ENCODE measurements at places on chromosomes 5 and 9. TPM values are rescaled to one million over a fixed set of nuclear protein-coding genes. Genes with fewer than 3 reads are reported as not detected.

DNA sequence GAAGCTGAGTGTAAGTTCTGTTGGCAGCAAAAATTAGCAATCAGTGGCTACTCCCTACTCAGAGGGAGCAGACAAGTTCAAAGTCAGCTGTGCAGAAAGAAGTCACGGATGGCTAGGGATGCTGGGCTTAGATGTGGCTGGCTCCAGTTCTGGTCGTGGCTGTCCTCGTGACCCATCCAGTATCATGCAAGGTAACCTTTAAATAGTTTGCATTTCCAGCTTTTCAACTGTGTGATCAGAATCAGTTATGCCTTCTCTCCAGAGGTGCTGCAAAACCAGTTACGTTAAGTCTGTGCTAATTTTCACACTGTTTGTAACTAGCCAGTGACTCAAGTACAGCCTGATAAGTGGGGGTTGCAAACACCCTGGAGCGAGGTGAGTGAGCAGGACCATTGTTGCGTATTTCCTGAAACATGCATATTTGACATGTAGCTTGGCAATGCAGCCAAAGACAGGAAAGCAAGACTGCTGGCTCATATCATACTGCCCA lies 302.4 kb downstream of the ATPSCKMT start:
- no peak for DNase-seq

GRCh38 chr9:136995772-136996311 lies 526 bp downstream of the CLIC3 start:
- DNase-seq: no peak

DNA sequence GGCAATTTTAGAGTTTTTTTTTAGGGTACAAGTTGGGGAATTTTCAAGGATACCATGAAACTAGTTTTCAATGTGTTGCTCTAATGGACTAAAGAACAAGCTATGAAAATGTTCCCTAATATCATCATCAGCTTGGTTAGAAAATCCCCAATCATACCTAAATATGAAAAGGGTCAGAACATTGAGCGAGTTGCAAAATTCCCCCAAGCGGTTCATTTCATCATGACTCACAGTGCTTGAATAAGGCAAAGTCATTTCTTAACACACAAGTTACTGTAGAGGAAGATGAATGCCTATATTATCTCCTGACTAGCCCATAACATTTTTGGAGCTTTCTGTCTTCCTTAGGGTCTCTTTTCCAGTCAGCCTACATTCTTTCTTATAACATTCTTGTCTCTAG lies 62.7 kb downstream of the ST8SIA4 start:
- DNase-seq: no peak

GRCh38 chr9:87564111-87564510 lies 66.4 kb downstream of the DAPK1 start:
- no peak for DNase-seq

DNA sequence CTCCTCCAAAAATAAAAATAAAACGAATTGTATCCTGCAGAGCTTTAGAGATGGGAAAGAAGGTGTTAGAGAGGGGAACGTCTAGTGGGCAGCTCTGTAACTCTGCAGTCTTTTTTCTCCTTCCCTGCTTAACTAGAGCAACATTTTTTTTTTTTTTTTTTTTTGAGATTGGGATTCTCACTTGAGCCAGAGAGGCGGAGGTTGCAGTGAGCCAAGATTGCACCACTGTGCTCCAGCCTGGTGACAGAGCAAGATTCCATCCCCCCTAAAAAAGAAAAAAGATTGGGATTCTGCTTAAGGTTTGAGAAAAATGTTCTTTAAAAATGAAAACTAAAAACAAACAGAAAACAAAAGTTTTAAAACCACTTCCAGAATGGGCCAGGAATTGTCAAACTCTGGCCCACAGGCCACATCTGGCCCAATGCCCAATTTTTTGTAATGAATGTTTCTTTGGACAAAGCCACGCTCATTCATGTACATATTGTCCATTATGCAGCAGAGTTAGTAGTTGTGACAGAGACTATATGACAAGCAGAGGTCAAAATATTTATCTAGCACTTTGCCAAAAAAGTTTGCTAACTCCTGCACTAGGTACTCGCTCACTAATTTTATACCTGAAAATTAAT lies 98.5 kb downstream of the ZCCHC7 start:
- no peak for DNase-seq

- no peak for DNase-seq
Observed at GRCh38 chr5:28903643-28904042, 1865.3 kb upstream of the CDH9 start.

DNA sequence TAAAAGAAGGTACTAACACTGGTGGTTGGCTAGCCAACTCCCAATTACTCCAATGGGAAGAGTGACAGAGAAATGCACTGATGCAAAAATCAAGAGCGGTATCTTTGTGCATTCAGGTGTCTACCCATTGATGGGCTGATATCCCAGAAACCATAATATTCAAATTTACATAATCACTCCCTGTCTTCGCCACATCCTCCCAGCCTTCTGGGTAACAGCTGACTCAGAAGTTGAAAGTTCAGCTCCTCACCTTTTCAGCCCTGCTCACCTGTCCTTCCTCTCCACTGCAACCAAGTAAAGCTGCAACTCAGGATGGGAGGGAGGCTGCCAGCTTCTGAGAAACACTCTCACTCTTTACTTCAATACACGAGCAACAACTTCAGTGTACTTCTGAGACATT lies 6.9 kb downstream of the SUSD1 start:
- DNase-seq: no peak

DNA sequence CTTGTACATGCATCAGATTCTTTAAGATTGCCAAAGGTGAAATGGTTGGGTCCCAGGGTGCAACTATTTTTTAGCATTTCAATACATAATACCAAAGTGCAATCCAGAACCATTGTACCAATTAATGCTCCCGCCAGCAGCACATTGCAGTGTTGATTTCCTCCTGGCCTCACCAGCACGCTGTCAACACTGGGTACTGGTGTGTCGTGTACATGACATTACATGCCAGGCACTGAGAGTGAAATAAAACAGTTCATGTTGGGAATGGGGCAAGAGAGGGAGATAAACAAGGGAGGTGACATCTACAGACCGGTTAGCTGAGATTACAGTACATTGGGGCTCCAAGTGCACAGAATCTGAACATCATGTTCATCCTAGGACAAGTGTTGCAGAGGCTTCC lies 37.8 kb downstream of the HMGCS1 start:
- DNase-seq: no peak

DNA sequence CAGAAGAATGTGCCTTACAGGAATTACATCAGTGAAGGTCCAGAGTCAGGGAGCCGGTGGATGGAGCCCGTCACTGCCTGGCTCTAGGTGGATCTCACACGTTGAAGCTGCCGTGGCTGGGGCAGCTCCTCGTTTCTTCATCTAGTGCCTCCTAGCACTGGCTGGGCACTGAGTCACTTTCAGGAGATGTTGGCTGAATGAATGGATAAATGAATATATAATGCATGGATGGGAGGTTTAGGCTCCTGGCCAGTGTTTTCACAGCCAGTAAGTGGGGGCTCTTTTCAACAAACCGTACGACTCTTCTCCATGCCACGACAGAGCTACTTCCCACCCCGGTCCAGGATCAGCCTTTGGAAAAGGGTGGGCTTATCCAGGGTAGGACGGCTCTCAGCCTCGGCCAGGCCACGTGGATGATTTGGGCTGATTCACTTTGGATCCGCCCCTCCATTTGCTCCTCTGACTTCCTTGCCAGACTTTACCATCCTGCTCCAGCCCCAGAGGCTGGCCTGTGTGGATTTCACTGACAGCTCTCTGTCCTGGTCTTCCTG lies 1.3 kb upstream of the SH3PXD2B start:
- no peak for DNase-seq

GRCh38 chr5:38379350-38379937 lies 121.1 kb downstream of the EGFLAM start:
- DNase-seq: no peak

GRCh38 chr5:40406741-40407211 lies 272.9 kb upstream of the PTGER4 start:
- peak; percentile 48 for DNase-seq

GRCh38 chr5:40904205-40904993 lies 4.9 kb upstream of the C7 start:
- DNase-seq: no peak

DNA sequence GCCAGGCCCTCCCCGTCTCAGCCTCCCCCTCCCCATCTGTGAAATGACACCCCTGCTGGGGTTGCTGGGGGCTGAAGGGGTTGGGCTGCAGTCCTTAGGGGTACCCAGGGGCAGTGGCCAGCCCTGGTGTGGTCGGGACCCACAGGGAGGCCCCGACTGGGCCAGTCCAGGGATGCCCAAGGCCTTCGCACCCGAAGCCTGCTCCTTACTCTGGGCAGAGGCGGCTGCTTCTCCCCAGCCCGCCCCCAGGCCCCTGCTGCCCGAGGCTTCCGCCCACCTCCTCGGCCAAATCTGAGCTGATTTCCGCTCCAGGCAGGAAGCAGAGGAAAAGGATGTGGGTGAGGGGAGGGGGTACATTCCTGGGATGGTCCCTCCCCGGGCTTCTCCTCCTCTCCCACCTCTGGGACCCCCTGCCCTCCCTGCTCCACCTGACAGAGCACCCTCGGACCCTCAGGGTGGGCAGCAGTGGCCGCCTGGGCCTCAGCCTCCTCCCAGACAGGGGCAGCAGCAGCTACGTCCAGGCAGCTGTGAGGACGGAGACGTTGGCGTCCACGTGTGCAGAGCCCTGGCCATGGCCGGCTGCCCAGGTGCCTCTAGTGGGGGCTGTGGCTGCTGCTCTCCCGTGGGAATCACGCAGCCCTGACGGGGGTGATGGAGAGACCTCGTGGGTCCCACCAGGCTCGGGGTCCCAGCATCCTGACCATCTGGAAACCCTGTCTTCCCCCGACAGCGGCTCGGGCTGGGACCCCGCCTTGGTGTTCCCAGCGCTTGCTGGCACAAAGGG lies 4.2 kb upstream of the NRARP start:
- no peak for DNase-seq

GRCh38 chr5:147464211-147464610 lies 45.7 kb downstream of the DPYSL3 start:
- DNase-seq: no peak

- DNase-seq: no peak
Observed at GRCh38 chr5:6822556-6823343, 109.5 kb downstream of the TENT4A start.

DNA sequence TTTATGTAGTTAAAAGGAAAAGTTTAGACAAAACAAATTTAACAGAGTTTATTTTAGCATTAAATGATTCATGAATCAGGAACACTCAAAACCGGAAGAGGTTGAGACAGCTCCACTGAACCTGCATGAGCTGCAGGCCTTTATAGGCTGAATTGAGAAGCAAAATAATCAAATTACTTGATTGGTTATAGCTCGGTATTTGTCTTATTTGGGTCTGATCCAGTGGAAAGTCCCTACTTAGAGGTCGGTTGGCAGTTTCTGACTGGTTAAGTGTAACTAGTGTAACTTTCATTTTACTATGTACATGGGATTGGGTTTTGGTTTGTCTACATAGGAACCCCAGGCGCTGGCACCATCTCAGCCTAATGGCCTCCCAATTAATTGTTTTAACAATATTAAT lies 74.1 kb upstream of the PIK3R1 start:
- DNase-seq: peak; percentile 12

GRCh38 chr9:76654575-76654974 lies 109.7 kb upstream of the PCA3 start:
- no peak for DNase-seq

DNA sequence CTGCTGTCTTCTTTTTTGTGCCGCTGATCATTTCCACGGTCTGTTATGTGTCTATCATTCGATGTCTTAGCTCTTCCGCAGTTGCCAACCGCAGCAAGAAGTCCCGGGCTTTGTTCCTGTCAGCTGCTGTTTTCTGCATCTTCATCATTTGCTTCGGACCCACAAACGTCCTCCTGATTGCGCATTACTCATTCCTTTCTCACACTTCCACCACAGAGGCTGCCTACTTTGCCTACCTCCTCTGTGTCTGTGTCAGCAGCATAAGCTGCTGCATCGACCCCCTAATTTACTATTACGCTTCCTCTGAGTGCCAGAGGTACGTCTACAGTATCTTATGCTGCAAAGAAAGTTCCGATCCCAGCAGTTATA lies 17.1 kb downstream of the F2R start:
- no peak for DNase-seq

- no peak for DNase-seq
Observed at GRCh38 chr9:123957731-123958130, 27.8 kb upstream of the DENND1A start.

DNA sequence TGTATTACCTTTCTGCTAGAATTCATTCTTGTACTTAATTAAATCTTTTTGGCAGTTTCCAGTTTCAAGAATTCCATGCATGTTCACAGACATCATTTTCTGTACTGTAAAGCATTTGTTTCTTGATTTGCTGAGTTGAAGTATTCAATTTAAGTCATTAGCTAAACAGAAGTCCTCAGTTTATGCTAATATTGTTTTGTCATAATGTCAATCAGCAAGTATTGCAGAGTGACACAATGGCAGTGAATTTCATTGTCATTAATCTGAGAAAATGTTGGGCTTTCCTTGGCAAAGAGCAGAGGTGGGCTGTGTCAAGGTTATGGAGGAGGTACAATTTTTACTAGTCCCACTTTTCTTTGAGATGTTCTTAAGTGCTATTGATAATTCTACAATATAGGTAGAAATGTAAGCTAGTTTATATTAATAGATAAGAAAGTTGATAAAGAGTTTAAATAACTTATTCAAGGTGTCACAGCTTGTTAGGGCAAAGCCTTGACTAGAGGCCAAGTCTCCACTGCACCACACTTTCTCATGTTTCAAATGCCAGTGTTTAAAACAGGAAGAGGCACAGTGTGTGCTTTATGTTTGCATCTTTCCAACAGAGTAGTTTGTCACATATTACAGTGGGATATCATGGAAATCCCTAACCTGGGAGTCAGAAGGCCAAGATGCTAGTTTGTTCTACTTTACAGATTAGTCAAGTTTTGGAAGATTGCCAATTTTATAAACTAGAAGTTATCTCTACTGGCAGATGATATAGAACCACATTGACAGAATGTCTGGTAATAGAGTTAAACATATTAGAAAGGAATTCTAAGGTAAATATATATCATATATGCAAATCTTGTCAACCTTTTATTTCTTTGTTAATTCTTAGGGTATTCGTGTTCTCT lies 56.3 kb downstream of the SLF1 start:
- DNase-seq: no peak

- DNase-seq: no peak
Observed at GRCh38 chr5:122009436-122009835, 47.7 kb downstream of the SRFBP1 start.

IL5 gene
- polyA plus RNA-seq: not detected

OR4F3 gene
- polyA plus RNA-seq: not detected

GABRA1 gene
- not detected for polyA plus RNA-seq

PCDHGB4 gene
- not detected for polyA plus RNA-seq

MEIKIN gene
- polyA plus RNA-seq: not detected

OR1N1 gene
- not detected for polyA plus RNA-seq

BHMT gene
- polyA plus RNA-seq: not detected

SPINK4 gene
- not detected for polyA plus RNA-seq

DEPDC1B gene
- polyA plus RNA-seq: not detected
